ENCODE measurements at places on chromosomes 6 and 20. TPM values are rescaled to one million over a fixed set of nuclear protein-coding genes. Genes with fewer than 3 reads are reported as not detected.

The DEF6 gene
- 0.69 TPM for polyA plus RNA-seq

GRCh38 chr6:25442898-25443297 is 163.7 kb downstream of the CARMIL1 start:
- no peaks in the 10 kb centered on the region for H3K27me3 ChIP-seq
- H3K4me3 ChIP-seq: no peak overlapping the region
- no peak overlapping the region for H3K27ac ChIP-seq
- H3K4me1 ChIP-seq: no peaks in the 10 kb centered on the region
- no peaks in the 10 kb centered on the region for H3K36me3 ChIP-seq

The CTAGE9 gene
- not detected for polyA plus RNA-seq

The NCOA5 gene
- polyA plus RNA-seq: 8.8 TPM

The GJA1 gene
- 7.5 TPM for polyA plus RNA-seq

The PDYN gene
- polyA plus RNA-seq: not detected

The DNAH8 gene
- polyA plus RNA-seq: not detected

The FAM83B gene
- polyA plus RNA-seq: 0.07 TPM

The MYO6 gene
- 1.3 TPM for polyA plus RNA-seq

DNA sequence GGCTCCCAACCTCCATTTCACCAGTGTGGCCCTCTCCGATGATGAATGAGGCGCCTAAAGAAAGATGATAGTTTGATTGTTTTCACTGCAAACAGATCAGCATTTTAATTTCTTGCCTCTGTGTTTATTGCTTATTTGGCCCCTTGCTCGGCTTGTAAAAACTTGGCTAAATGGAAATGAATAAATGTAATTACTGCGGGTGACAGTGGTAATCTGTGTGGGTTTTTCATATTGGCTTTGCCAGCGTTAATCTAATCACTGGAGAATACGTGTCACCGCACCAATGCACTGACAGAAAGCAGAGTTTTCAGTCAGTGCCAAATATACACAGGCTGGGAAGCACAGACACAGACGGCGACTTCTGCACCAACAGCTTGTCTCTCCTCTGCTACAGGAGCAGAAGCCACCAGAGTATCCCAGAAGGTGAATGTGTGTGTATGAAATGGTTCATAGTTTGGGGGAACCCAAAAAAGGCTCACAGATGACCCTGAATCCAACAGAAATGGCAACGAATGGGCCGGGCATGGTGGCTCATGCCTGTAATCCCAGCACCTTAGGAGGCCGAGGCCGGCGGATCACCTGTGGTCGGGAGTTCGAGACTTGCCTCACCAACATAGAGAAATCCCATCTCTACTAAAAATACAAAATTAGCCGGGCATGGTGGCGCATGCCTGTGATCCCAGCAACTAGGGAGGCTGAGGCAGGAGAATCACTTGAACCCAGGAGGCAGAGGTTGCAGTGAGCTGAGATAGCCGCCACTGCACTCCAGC is 534.0 kb downstream of the PKHD1 start:
- H3K27me3 ChIP-seq: no peaks in the 10 kb centered on the region
- no peak overlapping the region for H3K4me3 ChIP-seq
- H3K27ac ChIP-seq: no peak overlapping the region
- H3K4me1 ChIP-seq: no peaks in the 10 kb centered on the region

DNA sequence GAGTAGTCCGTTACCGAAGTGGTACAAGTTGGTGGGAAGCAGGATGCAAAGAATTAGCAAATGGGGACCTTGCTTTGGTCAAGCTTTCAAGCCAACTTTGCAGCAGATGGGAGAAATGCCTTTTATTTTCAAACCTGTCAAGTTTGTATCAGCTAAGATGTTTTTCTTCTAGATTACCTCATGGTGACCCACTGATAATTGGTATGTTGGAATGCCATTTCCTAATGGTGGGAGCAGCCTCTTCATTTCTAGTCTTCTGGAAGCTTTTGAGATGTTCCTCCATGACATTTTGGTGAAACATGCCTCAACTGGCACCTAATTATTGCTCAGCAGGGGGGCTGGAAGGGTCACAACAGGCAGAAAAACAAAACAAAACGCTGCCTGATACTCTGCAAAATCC is 43.7 kb downstream of the ADNP start:
- no peak overlapping the region for H3K27ac ChIP-seq
- H3K4me3 ChIP-seq: no peak overlapping the region
- DNase-seq: no peak
- H3K4me1 ChIP-seq: no peaks in the 10 kb centered on the region

- DNase-seq: no peak
- no peaks in the 10 kb centered on the region for H3K36me3 ChIP-seq
- no peak overlapping the region for H3K4me3 ChIP-seq
- no peak overlapping the region for H3K27ac ChIP-seq
- H3K4me1 ChIP-seq: peaks cover 10% of the 10 kb centered on the region
- no peaks in the 10 kb centered on the region for H3K27me3 ChIP-seq
Measured at GRCh38 chr6:46144270-46144669, 14.5 kb downstream of the ENPP4 start.

- H3K27me3 ChIP-seq: no peaks in the 10 kb centered on the region
- H3K4me1 ChIP-seq: peaks cover 93% of the 10 kb centered on the region
- peak; percentile 88 for DNase-seq
- H3K36me3 ChIP-seq: peaks cover 15% of the 10 kb centered on the region
- H3K27ac ChIP-seq: peak overlapping the region; percentile 85
Measured at GRCh38 chr20:31713312-31714273, 9.1 kb downstream of the BCL2L1 start.

DNA sequence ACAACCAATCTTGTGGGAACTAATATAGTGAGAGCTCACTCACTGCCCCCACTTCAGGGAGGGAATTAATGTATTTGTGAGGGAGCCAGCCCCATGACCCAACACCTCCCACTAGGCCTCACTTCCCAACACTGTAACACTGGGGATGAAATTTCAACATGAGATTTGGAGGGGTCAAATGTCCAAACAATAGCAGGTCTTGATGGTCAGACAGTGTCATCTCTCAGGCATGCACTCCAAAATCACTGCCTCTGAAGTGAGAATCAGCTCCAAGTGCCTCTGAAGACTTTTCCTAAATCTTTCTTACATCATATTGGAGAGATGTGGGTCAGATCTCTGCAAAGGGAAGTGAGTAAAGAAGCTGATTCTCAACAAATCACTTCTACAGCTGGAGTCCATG is 13.8 kb upstream of the SAYSD1 start:
- H3K27me3 ChIP-seq: no peaks in the 10 kb centered on the region
- DNase-seq: no peak
- no peak overlapping the region for H3K4me3 ChIP-seq
- no peak overlapping the region for H3K27ac ChIP-seq
- H3K4me1 ChIP-seq: no peaks in the 10 kb centered on the region

DNA sequence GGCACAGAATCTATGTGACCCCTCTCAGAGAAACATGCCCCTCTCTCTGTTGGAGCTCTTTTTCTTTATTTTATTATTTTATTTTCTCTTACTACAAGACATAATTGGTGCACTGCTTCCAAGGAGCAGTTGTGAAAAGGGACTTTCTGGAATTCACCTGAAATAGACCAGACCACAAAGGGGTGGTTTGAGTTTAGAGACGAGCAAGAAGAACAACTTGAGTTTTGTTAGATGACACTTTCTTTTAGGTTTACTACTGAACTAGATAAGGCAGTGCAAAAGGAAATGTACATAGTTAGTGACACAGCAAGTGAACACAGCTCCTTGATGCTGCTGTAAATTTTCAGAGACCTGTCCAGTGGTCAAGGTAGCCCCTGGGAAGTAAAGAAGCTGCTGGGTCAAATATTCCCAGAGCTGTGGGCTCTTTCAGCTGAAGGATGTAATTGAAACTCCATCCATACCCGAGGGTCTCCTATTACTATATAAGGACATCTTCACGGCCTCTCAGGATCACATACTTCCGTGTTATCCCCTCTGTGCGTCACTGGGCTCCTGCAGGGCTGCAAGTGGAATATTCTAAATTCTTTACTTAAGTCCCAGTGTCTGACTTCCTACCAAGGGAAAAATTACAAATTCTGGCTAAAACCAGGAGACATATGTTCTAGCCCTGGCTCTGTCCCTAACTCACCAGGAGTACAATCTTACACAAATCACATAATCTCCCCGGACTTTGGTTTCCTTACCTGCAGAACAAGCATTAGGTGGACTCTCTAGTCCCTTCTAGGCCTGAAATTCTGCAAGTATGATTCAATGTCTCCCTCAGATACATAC is 69.1 kb upstream of the ADTRP start:
- no peak for DNase-seq
- H3K36me3 ChIP-seq: no peaks in the 10 kb centered on the region
- H3K27ac ChIP-seq: no peak overlapping the region

DNA sequence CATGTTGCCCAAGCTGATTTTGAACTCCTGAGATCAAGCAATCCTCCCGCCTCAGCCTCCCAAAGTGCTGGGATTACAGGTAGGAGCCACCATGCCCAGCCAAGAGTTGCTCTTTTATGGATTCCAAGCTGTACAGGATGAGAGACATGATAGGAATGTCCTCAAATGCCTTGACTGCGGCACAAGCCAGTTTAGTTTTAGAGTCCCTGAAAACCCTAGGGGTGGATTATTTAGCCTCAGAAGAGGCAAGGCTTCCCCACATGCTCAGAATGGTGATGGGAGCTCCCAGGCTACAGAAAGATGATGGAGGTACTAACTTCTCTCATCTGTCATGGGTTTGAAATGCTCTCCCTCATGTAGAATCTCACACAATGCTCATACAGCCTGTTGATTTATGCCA is 280.5 kb upstream of the PRND start:
- no peak overlapping the region for H3K4me3 ChIP-seq
- H3K36me3 ChIP-seq: no peaks in the 10 kb centered on the region
- peaks cover 2% of the 10 kb centered on the region for H3K27me3 ChIP-seq
- H3K4me1 ChIP-seq: no peaks in the 10 kb centered on the region
- no peak overlapping the region for H3K27ac ChIP-seq

The ZNF391 gene
- 0.49 TPM for polyA plus RNA-seq

DNA sequence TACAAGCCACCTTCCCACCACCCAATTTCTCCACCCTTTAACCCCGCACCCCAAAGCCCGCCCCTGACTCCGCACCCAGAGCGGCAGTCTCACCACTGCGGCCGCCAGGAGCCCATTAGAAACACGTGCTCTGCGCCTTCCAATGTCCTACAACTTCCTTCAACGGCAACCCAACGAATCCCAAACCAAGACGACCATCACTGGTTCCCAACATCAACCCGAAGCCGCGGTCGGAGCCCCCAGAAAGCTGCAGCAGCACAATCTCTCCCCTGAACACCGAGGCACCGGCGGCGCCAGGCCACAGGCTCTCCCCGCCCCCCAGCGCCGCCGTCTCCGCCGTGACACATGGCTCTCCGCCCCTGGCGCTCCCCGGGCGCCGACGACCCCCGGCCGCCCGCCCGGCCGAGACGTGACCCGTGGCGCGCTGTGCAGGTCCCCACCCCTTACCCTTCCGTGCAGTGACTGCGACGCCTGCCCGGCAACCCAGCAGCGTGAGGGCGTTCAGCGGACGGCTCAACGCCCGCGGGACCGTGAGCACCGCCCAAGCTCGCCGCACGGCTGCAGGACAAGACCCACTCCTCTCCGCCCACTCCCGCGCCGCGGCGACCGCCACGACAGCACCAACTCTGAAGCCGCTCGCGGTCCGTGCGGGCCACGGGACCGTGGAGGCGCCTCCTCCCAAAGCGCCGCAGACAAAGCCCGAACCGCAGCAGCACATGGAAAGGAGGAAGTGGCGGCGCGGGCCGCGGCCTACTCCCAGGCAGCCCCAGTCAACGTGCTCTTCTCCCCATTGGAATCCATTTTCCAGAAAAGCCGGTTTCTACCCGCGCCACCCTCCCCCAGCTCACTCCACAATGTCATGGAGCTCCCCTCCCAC is 551 bp downstream of the SYNCRIP start:
- H3K27ac ChIP-seq: peak overlapping the region; percentile 97
- peaks cover 48% of the 10 kb centered on the region for H3K4me1 ChIP-seq
- DNase-seq: peak; percentile 63
- H3K27me3 ChIP-seq: no peaks in the 10 kb centered on the region

- H3K4me3 ChIP-seq: no peak overlapping the region
- H3K27me3 ChIP-seq: no peaks in the 10 kb centered on the region
- no peak for DNase-seq
Measured at GRCh38 chr20:4674672-4675071, 47.0 kb upstream of the PRND start.

DNA sequence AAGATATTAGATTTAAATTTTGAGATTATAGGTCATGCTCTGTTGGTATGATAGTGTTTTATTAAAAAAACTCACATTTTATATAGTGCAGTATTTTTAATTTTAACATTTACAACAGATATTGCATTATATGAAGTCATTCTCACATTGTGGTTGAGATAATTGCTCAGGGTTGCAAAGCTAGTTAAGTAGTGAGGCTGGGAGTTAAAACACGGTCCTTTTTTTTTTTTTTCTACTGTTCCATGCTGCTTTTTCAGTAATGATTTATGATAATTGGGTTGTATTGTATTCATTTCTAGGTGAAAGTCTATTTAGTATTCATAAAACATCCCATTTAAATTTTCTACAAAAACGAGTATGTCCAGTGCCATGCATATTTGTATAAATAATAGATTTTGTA is 117.6 kb upstream of the EDN1 start:
- no peaks in the 10 kb centered on the region for H3K4me1 ChIP-seq
- H3K27ac ChIP-seq: no peak overlapping the region
- H3K4me3 ChIP-seq: no peak overlapping the region
- no peaks in the 10 kb centered on the region for H3K36me3 ChIP-seq
- H3K27me3 ChIP-seq: no peaks in the 10 kb centered on the region

DNA sequence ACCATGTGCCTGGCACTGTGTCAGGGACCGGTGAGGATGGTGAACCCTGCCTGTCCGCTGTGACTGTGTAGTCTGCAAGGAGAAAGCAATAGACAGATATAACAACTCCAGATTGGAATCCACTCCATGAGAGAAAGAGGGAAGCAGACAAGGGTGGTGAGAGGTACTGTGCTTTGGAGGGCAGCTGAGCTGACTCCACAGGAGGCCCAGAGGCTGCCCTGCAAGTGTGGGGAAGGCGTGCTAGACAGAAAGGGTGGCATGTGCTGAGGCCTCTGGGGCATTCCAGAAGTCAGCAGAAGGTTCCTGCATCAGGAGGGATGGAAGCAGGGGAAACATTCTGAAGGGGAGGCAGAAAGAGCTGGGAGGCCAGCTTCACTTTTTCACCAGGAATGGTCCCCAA is 39.3 kb upstream of the APCDD1L start:
- H3K4me1 ChIP-seq: no peaks in the 10 kb centered on the region
- H3K27ac ChIP-seq: no peak overlapping the region
- H3K36me3 ChIP-seq: no peaks in the 10 kb centered on the region
- DNase-seq: no peak
- H3K4me3 ChIP-seq: no peak overlapping the region

GRCh38 chr6:11120271-11121005 is 8.9 kb upstream of the ERVFRD-1 start:
- no peak overlapping the region for H3K4me3 ChIP-seq
- H3K36me3 ChIP-seq: no peaks in the 10 kb centered on the region
- H3K4me1 ChIP-seq: peaks cover 16% of the 10 kb centered on the region
- no peaks in the 10 kb centered on the region for H3K27me3 ChIP-seq
- DNase-seq: no peak

DNA sequence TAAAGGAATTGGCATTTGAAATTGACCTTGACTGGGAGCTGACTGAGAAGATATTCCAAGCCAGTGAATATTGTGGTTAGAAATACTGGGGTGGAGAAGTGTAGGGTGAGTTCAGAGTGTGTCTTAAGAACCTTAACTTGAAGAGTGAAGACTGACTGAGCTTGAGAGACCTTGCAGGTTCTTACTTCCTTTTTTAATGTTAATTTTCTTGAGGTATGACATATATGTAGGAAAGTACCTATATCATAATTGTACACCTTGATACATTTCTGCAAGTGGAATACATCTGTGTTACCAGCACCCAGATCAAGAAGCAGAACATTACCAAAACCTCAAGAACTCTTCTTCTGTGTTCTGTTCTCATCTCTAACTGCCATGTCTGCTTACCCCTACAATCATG is 11.0 kb downstream of the DHX35 start:
- no peak overlapping the region for H3K4me3 ChIP-seq
- H3K4me1 ChIP-seq: no peaks in the 10 kb centered on the region
- no peak for DNase-seq
- peaks cover 14% of the 10 kb centered on the region for H3K36me3 ChIP-seq

The EDN1 gene
- 1.9 TPM for polyA plus RNA-seq

The SPTLC3 gene
- polyA plus RNA-seq: 0.32 TPM

The COL19A1 gene
- 0.33 TPM for polyA plus RNA-seq

Measured in psoas muscle (tissue), 8 donors.